PC-3 (cell line): ENCODE measurements at places on chromosomes 3 and 15.

DNA sequence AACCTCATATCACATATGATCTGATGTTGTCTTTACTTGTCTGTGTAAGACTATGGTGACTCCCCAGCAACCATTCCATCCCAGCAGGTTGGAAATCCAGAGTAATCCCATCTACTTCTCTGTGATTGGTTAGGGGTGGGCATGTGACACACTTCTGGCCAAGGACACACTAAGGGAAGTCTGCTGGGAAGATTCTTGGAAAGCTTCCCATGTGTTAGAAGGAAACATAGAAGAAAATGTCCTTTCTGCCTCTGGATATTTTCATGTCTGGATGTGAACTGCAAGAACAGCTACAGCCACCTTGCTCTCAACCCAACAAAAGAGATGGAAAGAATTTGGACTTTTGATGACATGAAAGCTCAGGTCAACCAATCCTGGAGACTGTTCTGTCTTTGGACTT is 2.6 kb upstream of the UBE2Q2 start:
- peak; percentile 19 for DNase-seq

DNA sequence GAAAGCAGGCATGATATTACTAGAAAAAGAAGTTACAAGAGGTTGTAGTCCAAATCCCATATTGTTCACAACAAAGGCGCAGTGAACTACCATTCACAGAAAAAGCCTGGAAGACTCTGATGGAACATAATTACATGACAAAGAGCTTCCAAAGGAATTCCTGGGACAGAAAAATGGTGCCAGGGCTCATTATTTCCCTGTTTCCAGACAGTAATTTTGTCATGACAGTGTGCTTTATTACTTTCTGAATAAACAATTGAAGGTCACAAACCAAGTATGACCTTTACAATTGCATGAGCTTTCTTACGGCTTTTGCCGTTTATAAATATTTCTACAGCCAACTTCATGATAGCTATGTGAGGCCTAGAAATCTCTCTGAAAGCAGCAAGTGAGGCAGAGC is 61.0 kb downstream of the CYFIP1 start:
- no peak for DNase-seq

DNA sequence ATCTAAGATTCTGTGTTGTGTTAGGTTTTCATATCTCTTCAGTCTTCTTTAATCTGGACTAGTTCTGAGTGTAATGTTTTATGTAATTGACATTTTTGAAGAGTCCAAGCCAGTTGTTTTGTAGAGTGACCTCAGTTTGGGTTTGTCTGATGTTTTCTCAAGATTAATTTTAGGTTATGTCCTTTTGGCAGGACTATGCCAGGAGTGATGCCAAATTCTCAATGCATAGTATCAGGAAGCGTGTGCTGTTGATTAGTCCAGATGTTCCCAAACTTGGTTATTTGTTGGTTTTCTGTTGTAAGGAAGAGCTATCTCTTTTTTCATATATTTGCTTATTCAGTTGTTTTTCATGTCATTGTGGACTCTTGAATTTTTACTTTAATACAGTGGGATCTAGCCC is 32.6 kb downstream of the NMD3 start:
- no peak for DNase-seq

GRCh38 chr3:170037463-170038433 is at the start of gene GPR160:
Gene GPR160 (plus strand): TSS chr3:170037995. CDS start chr3:170083973, 45,978 bp downstream.
- peak; percentile 75 for DNase-seq

DNA sequence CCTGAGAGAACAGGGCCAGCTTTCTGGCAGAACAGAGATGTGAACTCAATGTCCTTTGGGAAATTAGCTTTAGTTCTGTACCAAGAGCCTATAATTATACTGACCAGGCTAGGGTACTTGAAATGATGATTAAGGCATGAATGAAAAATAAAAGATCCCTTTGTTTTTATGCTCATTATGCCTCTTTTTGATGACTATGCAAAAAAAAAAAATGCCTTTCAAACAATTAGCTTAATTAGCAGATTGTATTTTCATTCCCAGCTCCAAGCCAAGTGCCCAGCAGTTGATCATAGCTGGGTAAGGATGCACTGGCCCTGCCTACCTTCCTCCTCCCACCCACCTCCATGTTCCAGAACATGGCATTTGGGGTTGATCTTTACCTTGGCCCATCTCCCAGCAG is 56.8 kb downstream of the LYZL4 start:
- no peak for DNase-seq

GRCh38 chr3:77304700-77305021 is 264.8 kb downstream of the ROBO2 start:
- DNase-seq: no peak

DNA sequence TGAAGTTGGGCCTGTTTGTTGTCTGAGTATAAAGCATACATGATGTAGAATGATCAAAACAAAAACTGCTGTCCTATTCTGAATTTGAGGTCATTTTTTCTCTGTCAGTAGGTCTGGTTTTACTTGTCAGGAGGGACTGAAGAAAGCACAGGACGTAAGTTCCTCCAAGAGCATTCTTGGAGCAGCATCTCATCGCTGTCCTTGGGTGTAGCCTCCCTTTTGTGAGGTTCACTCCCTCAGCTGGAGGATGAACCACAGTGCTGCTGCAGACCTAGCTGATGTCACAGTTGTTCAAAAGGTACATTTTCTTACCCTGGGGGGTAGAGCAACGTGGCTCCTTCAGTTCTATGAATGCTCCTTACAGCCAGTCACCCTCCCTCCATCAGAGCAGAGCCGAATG is 490.0 kb upstream of the TBL1XR1 start:
- DNase-seq: no peak

DNA sequence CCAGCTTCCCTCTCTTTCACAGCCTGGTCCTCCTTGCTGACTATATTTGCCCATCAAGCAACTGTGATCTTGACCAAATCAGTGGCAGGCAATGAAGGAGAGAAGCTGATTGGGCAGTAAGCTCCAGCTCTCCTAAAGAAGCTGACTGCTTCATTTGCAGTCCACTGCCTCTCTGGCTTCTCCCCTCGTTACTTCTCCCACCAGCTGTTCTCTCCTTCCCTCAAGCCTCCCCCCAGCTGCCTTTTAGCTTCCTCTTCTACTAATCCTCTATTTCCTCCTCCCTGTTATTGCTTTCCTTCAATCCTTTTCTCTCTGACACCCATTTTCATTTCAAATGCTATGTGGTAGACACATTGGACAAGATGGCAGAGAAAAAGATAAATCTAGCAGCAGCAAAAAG is 474.7 kb upstream of the UBE2E2 start:
- no peak for DNase-seq

- DNase-seq: no peak
These were observed 43.0 kb downstream of the TP53BP1 start for GRCh38 chr15:43449981-43450380.

- no peak for DNase-seq
These were observed 233.2 kb downstream of the RPLP1 start for GRCh38 chr15:69685512-69686452.

DNA sequence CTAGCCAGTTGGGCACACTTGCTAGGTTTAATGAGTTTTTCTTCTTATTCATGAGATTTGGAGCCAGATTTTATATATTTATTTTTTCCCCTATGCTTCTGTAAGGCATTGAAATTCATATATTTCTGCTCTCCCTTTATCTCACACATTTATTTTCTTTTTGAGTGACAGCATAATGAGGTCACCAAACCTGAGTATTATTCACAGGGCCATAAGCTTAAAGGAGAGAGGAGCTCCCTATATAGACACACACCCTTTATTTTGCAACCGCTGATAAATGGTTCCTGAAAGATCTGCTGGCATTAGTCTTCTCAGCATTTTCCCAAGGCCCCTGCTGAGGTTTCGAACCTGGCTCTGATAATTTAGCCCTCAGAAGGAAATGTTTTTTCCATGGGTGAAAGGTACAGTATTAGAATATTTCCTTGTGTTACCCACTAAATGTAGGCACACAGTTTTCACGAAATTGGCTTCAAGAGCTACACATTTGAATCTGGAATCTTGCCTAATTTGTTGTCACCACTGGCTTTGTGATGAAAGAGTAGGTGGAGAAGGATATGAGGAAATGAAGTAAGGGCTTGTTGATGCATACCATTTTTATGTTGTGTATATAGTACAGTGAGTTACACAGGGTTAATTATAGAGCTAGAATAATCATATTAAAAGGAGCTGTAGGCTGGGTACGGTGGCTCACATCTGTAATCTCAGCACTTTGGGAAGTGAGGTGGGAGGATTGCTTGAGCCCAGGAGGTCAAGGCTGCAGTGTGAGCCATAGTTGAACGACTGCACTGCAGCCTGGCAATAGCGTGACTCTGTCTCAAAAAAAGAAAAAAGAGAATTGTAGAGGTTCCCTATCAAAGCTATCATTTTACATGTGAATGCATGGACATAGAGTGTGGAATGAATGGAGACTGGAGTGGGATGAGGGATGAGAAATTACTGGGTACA is 6.5 kb downstream of the KLHL18 start:
- DNase-seq: peak; percentile 34

GRCh38 chr3:72630969-72631344 is 217.3 kb downstream of the SHQ1 start:
- DNase-seq: no peak

- no peak for DNase-seq
These were observed 26.7 kb upstream of the ANPEP start for GRCh38 chr15:89841306-89841705.

GRCh38 chr3:52433996-52434479 is 10.9 kb downstream of the SEMA3G start:
- no peak for DNase-seq

GRCh38 chr15:75065851-75066509 is 42.6 kb downstream of the PPCDC start:
- peak; percentile 20 for DNase-seq

DNA sequence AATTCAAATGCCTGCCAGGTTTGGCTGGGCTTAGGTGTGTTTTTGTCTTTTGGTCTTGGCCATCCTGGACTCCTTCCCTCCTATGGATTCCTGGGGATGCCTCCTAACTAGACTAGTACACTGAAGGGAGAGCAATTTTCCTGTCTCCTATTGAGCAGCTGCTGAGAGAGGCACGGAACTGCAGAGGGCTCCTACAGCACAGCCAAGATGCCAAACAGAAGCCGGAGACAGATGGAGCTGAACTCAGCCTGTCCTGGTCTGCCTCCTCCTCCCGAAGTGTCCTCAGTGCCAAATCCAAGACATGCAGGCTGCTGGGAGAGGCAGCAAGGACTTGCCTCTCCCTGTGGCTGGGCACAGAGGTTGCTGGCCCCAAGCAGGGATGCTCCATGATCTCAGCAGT is 256.6 kb upstream of the PROK2 start:
- no peak for DNase-seq

GRCh38 chr3:111277226-111277625 is 205.6 kb downstream of the NECTIN3 start:
- peak; percentile 37 for DNase-seq

- DNase-seq: no peak
These were observed 51.9 kb downstream of the CCK start for GRCh38 chr3:42214064-42214463.

- DNase-seq: no peak
These were observed 26.6 kb downstream of the MASP1 start for GRCh38 chr3:187264911-187265310.

- DNase-seq: no peak
These were observed 41.4 kb downstream of the CHSY1 start for GRCh38 chr15:101210466-101210865.

DNA sequence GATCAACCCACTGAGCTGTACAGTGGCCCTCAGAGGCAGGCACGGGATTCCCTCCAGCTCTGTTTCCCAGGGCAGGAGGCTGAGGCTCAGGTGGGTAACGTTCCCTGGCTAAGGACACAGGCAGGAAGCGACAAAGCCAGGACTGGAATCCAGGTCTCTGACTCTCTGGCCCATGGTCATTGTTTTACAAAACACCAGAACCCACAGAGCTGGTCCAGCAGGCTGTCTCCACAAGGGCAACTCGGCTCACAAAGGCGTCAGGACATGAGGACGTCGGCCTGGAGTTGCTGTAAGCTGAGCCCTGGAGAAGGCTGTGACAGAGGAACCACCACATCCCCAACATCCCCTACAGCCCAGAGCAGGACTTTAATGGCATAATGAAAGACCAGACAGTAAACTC is 30.7 kb downstream of the NUP210 start:
- no peak for DNase-seq

DNA sequence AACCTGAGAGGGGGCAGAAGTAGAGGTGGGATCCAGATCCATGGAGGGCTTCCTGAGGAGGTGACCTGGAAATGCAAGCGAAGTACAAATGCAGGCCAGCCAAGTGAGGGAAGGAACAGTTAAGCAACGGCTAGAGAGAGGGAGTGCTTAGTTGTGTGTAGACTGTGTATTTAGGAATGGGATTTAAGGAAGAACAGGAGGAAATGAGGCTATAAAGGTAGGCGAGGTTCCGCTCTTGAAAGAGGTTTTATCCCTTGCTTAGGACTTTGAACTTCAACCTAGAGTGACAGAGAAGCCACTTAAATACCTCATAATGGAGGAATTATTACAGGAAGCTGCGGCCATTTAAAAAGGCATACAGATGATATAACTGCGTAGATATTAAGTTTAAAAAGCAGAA is 295.1 kb downstream of the THSD4 start:
- no peak for DNase-seq

GRCh38 chr3:117567906-117568305 is 858.3 kb downstream of the TUSC7 start:
- DNase-seq: no peak

GRCh38 chr3:183022936-183023516 is 42.7 kb upstream of the DCUN1D1 start:
- DNase-seq: no peak

- DNase-seq: no peak
These were observed 278.0 kb upstream of the TRIM42 start for GRCh38 chr3:140399871-140400270.

DNA sequence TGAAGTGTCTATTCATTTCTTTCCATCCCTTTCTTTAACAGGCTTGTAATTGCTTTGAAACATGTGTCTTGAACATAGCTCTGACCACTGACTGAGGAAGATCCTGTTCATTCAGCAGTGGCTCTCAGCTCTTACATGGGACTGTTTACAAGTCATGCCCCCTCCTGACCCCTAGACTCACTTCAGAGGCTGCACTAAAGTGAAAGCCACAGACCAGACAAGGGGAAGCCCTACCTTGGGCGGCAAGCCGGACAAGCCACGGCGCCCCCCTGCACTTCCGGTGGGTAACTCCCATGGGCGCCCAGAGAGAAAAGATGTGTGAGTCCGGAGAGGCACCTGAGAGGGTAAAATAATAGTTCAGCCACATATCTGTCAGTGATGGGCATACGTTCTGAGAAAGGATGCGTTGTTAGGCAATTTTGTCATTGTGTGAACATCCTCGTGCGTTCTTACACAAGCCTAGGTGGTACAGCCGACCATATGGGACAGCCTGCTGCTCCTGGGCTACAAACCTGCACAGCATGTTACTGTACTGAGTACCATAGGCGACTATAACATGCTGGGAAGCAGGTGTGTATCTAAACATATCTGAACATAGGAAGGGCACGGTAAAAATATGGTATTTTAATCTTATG is 116.2 kb downstream of the CHSY1 start:
- DNase-seq: no peak

DNA sequence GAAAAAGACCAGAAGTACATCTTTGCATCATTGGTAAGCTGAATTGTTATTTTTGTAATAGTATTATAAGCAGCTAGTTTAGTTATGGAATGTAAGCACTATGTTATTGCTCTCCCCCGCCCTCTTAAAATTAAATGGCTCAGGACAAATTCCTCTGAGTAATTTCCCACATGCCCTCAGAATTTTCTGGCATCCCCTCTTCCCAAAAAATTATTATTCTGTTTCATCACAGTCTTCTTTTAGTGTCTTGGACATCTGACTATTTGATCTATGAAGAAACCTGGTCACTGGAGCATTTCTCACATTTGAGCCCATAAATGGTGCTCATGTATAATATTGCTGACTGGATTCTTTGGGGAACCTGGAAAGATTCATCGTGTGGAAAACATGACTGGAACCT is 68.3 kb downstream of the KLHL25 start:
- DNase-seq: no peak

GRCh38 chr3:182989566-182989965 is 9.2 kb upstream of the DCUN1D1 start:
- peak; percentile 61 for DNase-seq
